ENCODE measurements at places on chromosomes 1 and 21. TPM values are rescaled to one million over a fixed set of nuclear protein-coding genes. Genes with fewer than 3 reads are reported as not detected.

EFNA4 gene
- total RNA-seq = 12.1 TPM

GRCh38 chr21:35905096-35905962, 155.0 kb downstream of the SETD4 start:
- DNase-seq = no peak

DNA sequence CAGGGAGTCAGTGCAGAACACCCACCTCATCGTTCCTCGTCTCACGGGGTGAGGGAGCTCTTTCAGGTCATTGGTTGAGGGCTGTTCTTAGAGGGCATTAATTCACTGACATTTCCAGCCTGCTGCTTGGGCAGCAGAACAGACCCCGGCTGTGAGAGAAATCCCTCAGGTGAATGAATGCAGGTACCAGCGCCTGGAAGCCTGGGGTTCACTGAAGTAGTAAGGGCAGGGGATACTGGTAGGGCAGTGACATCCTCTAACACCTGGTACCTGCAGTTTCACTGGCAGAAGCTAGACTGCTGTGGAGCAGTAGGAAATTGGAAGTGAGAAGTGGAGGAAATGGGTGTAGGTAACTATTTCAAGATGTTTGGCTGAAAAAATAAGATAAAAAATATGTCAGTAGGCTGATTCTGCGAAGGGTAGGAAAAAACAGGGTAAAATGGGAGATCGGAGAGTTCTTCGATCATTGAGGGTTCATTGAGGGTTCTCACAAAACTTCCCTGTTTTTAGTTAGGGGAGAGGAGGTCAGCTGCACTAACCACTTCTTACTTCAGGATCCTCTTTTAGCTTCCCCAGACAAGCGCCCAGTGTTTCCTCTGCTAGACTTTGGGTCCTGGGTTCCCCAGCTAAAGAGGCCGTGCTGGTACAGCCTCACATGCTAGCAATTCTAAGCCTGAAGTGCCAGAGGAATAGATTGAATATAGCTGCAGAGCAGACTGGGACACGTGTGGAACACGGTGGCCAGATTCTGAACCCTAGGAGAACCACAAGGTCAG, 55.2 kb downstream of the RNF220 start:
- DNase-seq = no peak

NBPF4 gene
- not detected for total RNA-seq

Data from NCI-H460 (cell line).